HFFc6 (cell line): ENCODE measurements at places on chromosomes 4 and X.

DNA sequence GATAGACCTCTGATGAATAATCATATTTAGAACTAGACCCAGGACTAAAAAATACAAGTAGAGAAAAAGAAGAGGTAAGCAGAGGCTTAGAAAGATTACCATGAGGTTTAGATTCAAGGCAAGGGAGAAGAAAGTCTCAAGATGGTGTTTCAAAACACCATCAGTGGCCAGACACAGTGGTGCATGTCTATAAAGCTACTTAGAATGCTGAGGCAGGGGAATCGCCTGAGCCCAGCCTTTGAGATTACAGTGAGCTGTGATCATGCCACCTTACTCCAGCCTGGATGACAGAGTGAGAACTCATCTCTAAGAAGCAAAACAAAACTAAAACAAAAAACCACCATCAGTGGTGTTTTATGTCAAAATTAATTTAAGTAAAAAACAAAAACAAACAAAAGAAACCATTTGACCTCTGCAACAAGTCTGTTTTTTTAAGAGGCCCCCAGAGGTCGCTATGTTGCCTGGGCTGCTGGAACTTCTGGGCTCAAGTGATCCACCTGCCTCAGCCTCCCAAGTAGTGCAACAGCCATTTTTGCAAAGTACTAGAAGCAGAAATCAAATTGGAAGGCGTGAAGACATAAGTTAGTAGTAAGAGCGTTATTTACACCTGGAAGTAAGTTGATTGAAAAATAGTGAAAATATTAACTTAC is 784.3 kb downstream of the ADGRL3 start:
- DNase-seq: no peak

DNA sequence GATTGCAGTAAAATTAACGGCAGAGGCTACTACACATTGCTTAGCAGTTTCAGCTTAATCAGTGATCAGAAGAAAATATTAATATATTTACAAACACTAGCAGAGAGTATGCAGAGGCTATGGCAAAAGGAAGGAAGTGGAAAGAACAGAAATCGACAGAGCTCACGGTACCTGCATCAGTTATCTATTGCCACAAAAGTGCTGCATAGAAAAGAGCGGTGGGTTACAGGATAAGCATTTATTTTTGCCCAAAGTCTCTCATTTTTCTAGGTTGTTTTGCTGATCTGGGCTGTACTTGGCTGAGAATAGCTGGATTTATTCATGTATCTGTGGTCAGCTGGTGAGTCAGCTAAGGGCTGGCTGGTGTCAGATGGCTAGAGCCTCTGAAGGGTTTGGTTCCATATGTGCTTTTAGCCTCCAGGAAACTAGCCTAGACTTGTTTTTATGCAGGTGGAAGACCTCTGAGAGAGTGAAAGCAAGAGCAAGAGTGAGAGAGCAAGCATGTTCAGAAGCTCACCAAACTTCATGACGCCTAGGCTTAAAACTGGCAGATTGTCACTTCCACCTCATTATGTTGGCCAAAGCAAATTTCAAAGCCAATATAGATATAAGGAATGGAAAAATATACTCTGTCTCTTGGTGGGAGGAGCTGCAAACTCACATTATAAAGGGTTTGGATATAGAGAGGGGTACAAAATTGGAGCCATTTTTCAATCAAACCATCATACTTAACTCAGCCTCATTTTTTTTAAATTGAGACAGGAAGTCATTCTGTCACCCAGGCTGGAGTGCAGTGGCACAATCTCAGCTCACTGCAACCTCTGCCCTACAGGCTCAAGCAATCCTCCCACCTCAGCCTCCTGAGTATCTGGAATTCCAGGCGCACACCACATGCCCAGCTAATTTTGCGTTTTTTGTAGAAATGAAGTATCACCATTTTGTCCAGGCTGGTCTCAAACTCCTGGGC is 153.2 kb upstream of the RPL34 start:
- DNase-seq: peak; percentile 70

DNA sequence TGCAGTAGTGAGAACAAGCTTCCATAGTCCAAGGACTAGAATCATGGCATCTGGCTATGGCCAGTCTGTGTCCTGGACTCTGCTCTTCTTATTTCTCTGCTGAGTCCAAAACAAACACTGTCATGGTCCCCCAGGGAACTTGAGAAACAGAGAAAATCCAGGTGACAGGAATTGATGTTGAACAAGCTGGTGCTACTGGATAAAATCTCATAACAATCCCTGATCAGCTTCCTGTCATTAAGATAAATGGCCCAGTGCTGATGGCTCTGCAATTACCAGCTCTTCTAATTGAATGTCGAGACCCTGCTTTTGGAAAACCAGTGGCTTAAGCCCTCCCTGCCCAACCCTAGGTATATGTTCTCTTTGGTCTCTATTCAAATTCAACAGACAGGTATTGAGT is 58.8 kb upstream of the ARHGAP36 start:
- no peak for DNase-seq

- no peak for DNase-seq
Observed at GRCh38 chrX:44314259-44314734, 29.2 kb downstream of the EFHC2 start.

GRCh38 chrX:64885850-64886249 is 90.4 kb downstream of the ZC4H2 start:
- DNase-seq: no peak

- DNase-seq: no peak
Observed at GRCh38 chr4:46730075-46730474, 179.0 kb downstream of the COX7B2 start.

GRCh38 chr4:966266-967112 is 6.9 kb downstream of the DGKQ start:
- no peak for DNase-seq

DNA sequence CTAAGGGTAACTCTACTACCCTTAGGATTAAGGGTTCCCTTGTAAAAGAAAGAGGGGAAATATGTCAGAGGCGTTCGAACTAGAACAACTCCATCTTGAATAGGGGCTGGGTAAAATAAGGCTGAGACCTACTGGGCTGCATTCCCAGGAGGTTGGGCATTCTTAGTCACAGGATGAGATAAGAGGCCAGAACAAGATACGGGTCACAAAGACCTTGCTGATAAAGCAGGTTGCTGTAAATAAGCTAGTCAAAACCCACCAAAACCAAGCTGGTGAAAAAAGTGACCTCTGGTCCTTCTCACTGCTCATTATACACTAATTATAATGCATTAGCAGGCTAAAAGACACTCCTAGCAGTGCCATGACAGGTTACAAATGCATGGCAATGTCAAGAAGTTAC is 922.0 kb downstream of the DMD start:
- DNase-seq: no peak

DNA sequence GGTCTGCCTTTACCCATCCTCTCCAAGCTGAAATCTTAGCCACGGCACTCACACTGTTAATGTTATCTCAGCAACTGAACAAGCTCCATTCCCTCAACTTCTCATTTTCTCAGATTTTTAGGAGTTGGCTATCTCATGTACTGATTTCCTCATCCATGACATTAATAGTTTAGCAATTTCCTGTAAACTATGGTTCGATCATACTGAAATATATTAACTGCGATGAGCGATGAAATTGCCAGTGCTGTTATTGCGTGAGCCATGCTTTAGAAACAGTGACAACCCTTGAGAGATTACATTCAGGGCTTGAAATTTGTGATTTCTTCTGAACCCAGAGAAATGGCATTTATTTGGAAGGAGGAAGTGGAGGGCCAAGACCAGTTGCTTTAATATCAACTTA is 223.7 kb downstream of the GPAT3 start:
- no peak for DNase-seq

- DNase-seq: peak; percentile 65
Observed at GRCh38 chr4:186669159-186669731, 54.4 kb downstream of the FAT1 start.

DNA sequence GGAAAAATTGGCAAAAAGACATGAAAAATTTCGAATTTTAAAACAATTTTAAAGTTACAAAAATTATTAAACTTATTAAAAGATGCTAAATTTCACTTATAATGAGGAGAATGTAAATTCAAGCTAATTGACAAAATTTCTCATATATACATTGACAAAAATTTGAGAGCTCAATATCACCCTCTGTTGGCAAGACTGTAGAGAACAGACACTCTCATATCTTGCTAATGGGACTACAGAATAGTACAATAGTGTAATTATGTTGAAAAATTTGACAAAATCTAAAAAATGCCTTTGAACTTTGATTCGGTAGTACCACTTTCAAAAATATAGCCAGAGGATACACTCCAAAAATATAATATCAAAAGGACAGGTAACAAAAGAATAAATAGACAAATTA is 29.8 kb downstream of the DCAF8L2 start:
- DNase-seq: no peak

DNA sequence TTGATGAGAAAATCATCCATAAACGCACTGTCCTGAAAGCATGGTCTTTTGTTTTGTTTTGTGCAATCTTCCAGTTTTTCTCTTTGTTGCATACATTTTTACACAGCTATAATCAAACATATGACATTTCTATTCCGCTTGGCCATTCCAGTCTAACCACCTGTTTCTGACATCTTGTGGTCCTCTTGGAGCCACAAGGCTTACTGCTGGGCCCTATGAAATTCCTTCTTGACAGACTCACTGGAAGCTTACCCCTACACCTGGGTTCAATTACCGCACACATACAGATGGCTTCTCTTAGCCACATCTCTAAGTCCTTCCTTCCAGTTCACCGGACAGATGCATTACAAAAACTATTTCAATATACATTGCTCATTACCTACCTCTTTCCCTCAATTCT is 72.4 kb downstream of the PAPSS1 start:
- no peak for DNase-seq

DNA sequence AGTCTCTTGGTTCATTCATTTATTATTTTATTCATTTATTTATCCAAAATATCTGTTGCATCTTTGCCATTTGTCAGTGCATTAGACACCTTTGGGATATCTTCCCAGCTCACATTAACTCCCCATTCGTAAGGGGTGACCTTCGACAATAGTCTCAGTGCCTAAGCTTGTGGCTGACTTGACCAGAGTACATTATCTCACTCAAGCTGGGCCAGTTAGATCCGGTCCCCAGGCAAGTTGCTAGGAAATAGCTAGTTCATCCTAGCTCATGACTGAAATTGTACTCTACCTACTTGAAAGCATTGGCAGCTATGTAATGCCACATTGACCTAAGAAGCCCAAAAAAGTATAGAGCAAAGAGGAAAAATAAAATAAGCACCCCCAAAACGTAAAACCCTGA is 165.3 kb downstream of the FBXO8 start:
- no peak for DNase-seq

GRCh38 chrX:151871244-151871643 is 41.4 kb upstream of the MAGEA4 start:
- DNase-seq: peak; percentile 87

GRCh38 chr4:162837679-162838078 is 329.0 kb downstream of the NAF1 start:
- DNase-seq: no peak

GRCh38 chr4:147480891-147481576 is at the start of gene EDNRA:
Gene EDNRA (plus strand): TSS chr4:147481097. CDS start chr4:147485682, 4,585 bp downstream.
- DNase-seq: peak; percentile 17

DNA sequence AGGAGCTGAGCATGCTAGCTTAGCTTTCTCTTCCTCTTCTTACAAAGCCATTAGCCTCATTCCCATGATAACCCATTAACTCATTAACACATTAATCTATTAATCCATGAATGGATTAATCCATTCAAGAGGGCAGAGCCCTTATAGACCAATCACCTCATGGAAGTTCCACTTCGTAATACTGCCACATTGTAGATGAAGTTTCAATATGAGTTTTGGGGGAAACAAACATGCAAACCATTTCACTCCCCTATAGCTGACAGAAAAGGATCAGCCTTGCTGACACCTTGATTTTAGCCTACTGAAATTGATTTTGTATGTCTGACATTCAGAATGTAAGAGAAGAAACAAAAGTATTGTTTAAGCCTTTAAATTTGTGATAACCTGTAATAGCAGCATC is 251.8 kb upstream of the GALNTL6 start:
- DNase-seq: no peak

GRCh38 chr4:2409381-2409783 is 9.1 kb downstream of the ZFYVE28 start:
- DNase-seq: no peak

DNA sequence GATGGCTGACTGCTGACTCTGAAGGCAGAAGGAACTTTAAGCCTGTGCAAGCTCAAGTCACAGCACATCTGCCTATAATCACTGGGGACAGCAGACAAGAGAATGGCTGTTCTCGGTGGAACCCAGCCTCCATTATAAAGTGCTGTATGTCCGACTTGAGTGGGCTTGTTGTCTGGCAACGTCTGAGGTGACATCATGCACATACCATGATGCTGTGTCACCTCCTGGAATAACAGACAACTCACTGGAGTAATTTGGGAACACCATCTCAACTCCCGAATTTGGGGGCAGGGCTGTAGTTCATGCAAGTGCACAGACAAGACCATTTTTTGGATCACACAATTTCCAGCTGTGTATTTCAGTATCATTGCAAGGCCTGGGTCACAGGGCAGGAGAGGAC is 59.8 kb upstream of the GPM6B start:
- no peak for DNase-seq

- no peak for DNase-seq
Observed at GRCh38 chrX:129655547-129656249, 942 bp upstream of the APLN start.

GRCh38 chrX:132716006-132716405 is 227.2 kb upstream of the MBNL3 start:
- DNase-seq: no peak

- DNase-seq: no peak
Observed at GRCh38 chrX:48919947-48920717, 1.3 kb upstream of the PIM2 start.

GRCh38 chr4:57442831-57443291 is 332.7 kb upstream of the IGFBP7 start:
- DNase-seq: peak; percentile 9

GRCh38 chrX:119190831-119191230 is 45.3 kb upstream of the PGRMC1 start:
- DNase-seq: peak; percentile 5

DNA sequence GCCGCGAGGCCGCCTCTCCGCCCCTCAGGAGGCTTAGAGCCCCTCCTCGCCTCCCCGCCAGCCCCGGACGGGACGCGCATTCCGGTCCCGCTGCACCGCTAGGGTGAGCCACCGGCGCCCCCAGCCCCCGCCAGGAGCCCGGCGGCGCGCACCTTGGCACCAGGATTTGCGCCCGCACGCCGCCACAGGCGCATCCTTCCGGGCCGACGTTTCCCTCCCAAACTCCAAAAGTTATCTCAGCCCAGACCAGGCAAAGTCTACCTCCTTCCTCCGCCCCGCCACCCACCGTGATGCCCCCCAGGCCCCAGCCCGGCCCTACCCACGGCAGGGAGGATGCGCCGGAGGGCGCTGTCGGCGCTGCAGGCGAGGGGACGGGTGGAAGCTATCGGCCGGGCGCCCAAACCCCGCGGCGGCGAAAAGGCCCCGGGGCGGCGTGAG is 538 bp downstream of the SCML2 start:
- DNase-seq: no peak

DNA sequence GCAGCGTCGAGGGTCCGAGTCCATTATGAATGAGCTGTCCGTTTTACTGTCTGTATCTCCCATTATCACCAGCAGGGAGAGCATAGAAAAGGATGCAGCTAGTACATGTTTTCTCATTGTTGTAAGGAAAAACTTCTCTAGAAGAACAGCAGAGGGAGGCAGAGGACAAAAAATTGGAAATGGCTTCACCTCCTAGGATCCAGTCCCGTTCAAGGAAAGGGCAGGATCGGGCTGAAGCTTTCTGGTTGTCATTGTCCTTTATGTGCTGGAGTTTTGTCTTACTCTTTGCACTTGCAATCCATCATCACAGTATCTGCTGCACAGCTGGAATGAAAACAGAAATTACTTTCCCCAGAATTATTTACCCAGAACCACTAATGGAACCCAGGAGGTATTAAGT is 14.7 kb downstream of the NDP start:
- peak; percentile 77 for DNase-seq
